Suppressor macrophage treated with lipopolysaccharide for 4 hours (primary cell): ENCODE measurements at places on chromosomes 12 and 14.
A peak's percentile ranks its signal among the peaks of the same experiment; 100 is the strongest.

DNA sequence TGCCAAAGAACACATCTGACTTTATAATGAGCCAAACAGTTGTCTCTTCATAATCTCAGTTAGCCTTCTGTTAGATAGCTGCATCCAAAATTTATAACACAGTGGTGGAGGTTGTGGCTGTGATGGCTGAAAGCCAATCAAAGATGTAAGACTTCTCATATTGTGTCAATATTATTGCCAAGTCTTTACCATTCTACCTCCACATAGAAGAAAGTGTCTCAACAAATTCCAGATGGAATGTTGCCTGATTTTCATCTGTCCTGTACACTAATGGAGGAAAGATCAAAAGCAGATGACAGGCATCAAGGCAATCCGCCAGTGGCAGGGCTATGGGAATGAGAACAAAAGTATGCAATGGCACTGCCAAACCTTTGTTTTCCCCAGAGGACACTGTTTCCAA is 813.1 kb upstream of the NOVA1 start:
- no peak for DNase-seq

- DNase-seq, result no peak
Observed at GRCh38 chr12:2537868-2538541, 256.8 kb upstream of the FKBP4 start.

- no peak for DNase-seq
Observed at GRCh38 chr14:69711065-69711464, 55.9 kb upstream of the SRSF5 start.

DNA sequence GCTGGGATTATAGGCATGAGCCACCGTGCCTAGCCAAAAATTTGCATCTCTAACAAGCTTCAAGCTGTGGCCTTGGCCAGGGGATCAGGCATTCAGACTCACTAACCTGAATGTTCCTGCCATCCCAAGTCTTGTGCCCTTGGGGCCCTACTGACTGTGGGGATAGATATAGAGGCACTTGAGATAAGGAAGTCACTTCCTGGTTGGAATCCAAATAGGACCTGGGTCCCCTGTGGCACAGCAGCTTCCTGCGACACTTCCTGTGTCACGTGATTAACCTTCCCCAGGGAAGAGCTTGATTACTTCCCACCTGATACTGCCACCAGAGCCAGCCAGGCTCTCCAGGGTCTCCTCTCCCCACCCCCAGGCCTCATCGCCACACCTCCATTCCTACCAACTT is 128.2 kb downstream of the BCL11B start:
- no peak for DNase-seq

DNA sequence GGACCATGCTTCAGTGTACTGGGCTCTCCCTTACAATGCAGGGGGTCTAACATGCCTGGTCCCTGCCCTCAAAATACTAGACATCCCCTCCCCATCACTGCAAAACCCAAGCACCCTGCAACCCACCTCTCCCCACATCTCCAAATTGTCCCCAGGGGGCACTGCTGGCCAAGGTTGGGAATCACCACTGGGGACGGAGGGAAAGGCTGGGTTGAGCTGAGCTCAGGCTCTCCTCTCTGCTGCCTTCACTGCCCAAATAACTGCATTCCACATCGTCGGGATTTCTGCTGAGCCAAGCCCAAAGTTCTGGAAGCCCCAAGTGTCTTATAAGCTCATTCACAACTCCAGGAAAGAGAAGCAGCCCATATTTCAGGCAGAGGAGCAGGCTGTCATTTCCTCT is 69.6 kb downstream of the NT5DC3 start:
- peak; percentile 52 for DNase-seq

DNA sequence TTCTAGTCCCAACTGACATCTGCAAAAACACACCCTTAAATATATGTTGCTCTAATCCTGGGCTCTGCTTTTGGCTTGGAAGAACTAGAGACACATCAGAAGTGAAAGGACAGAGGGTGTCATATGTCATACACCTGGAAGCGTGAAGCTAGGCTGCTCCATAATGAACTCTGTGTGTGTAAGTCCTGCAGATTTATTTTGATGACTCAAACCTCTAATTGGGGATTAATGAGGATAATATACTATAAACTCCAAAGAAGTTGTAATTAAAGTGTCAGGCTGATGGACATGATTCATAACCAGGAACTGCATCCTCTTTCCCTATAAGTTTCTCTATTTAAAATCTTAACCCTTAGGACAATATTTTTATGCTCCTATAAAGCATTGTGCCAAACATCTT is 4.4 kb upstream of the KCNK10 start:
- no peak for DNase-seq

GRCh38 chr14:77980475-77981321 is 180.8 kb downstream of the ADCK1 start:
- no peak for DNase-seq

DNA sequence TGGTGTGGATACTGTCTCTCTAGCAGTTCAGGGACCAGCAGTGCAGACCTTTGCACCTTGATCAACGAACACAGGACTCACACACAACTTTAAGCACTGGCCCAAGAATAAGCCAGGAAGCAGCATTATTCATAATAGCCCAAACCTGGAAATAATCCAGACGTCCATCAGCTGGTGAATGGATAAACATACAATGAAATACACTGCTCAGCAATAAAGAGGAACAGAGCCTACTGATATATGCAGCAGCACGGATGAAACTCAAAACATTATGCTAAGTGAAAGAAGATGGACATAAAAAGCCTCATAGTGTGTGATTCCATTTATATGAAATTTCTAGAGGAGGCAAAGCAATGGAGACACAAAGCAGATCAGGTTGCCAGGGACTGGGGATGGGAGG is 303.9 kb upstream of the FKBP4 start:
- DNase-seq, result no peak

DNA sequence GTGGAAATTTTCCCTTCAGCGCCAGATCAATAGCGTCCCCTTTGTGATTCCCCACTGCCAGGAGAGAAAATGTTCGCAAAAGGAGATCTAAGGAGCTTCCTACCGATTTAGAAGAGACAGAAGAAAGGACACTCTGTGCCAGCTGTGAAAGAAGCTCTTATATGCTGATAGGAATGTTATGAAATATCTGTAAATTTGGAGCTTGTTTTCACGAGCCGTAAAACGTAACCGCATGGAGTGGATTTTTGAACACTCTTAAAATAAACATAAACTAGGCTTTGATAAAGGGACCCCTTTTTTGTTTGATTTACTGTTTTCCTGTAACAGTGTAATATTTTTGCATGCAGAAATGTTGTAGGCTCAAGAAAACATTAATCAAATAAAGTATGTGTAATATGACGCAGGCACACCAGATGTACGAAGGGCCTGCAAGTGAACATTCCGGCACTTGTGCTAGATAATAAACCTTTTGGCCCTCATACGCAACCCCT is 346.8 kb downstream of the ETNK1 start:
- DNase-seq, result no peak
